Stimulated activated CD4-positive, alpha-beta T cell treated with anti-CD3 and anti-CD28 coated beads, Interleukin-15, amount 100 ng/mL, for 1 hour (primary cell): ENCODE measurements at places on chromosomes 6 and 20.

GRCh38 chr6:128397996-128398395, 122.4 kb downstream of the PTPRK start:
- DNase-seq = no peak

GRCh38 chr6:129644567-129645015, 65.4 kb downstream of the ARHGAP18 start:
- no peak for DNase-seq

DNA sequence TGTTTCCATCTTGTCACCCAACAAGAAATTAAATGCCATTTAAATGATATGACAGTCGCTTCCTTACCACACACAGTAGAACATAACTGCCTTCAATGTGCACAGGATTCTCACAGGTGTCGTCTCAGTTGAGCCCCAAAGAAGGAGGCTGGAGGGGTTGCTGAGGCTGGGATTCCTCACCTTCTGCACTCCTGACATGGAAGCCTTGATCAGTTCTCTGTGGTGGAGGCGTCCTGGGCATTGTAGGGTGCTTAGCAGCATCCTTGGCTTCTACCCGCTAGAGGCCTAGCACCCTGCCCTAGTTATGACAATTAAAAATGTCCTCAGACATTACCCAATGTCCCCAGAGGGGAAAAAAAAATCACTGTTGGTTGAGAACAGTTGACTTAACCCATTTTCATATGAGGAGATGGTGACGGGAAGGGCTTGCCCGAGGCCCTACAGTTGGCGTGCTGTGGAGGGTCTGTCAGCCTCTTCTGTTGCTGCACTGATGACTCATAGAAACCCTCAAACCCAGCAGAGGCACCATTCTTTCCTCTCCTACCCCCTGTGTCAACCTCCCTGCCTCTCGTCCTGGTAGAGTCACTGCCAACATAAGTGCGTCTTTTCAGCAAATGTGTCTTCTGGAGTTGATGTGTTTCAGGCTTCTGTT, 19.3 kb upstream of the ZNF831 start:
- DNase-seq = no peak

DNA sequence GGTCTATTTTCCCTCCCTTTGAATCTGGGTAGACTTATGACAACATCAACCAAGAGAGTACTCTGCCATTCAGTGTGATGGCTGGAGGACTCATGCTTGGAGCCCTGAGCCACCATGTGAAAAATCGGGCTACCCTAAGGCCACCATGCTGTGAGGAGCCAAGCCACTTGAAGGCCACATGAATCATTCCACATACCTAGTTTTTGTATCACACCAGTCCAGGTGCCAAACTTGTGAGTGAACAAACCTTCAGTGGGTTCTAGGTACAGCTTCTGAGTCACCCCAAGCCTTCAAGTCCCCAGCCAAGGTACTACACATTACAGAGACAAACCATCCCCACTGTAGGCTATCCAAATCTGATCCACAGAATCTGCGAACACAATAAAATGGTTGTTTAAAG, 37.4 kb upstream of the E2F3 start:
- DNase-seq = no peak

GRCh38 chr20:59746155-59746554, 141.8 kb downstream of the PHACTR3 start:
- DNase-seq = no peak
